ENCODE measurements at places on chromosomes 6 and 20. TPM values are rescaled to one million over a fixed set of nuclear protein-coding genes. Genes with fewer than 3 reads are reported as not detected.

REM1 gene
- total RNA-seq = 0.39 TPM

CAP2 gene
- total RNA-seq = 35.9 TPM

LINC00237 gene
- not detected for total RNA-seq

IL17F gene
- not detected for total RNA-seq

TRIM15 gene
- total RNA-seq = not detected

RSPH4A gene
- total RNA-seq = not detected

GRCh38 chr20:63955281-63955826 is 862 bp downstream of the UCKL1 start:
- DNase-seq = peak; percentile 54

DNA sequence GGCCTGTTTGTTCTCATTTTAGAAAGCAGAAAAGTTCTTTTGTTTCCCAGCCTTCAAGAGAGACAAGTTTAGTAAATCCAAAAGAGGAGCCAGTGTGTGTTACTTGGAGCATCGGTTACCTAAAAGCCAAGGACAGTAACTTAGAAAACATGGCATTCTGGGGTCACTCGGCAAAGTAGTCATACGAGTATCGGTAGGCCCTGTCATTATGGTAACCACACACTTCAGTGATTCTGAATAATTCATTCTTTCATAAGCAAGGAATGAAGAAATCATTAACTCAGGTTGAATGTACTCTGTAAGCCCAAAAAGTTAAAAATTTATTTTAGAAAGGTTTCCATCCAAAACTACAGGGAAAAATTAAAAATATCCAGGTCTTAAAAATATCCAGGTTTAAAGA is 34.0 kb downstream of the CNKSR3 start:
- DNase-seq = no peak

- DNase-seq = peak; percentile 59
These were observed 62.9 kb downstream of the TRMT6 start for GRCh38 chr20:5887386-5887785.

DNA sequence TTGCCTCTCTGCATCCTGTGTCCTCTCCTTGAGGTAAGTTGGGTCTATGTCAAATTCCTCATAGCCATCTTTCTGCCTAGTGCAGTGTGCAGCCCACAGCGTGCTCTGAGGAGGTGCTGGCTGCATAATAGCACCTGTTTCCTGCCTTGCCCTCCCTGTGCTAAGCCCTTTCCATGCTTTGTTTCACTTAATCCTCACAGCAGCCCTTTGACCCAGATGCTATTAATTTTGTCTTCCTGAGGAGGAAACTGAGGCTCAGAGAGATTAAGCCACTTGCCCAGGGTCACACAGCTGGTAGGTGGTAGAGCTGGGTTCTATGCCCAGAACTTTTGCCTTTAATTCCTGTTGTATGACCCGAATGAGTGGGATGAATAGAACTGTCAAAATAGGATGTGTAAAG is 13.5 kb downstream of the FAM83D start:
- no peak for DNase-seq

DNA sequence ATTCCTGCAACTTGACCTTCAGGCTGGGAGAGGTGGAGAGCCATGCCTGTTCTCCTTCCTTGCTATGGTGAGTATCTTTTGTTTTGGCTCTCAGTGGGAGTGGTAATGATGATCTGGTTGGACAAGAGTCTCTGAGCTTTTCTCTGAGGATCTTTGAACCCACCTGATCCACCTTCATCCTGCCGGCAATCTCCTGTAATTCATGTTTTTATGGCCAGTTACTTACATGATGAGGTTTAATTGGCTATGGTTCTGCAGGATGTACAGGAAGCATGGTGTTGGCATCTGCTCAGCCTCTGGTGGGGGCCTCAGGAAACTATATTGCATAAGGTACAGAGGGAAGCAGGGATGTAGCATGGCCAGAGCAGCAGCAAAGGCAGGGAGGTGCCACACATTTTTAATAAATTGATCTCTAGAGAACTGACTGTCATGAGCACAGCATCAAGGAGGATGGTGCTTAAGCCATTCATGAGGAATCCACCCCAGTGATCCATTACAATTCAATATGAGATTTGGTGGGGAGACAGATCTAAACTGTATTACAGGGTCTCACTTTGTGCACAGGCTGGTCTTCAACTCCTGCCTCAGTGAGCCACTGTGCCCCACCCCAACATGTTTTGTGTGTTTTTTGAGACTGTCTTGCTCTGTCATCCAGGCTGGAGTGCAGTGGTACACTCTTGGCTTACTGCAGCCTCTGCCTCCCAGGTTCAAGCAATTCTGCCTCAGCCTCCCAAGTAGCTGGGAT is 10.0 kb downstream of the HSPA1B start:
- DNase-seq = peak; percentile 16

- DNase-seq = no peak
These were observed 414.3 kb downstream of the SAMD5 start for GRCh38 chr6:147922799-147923198.

DNA sequence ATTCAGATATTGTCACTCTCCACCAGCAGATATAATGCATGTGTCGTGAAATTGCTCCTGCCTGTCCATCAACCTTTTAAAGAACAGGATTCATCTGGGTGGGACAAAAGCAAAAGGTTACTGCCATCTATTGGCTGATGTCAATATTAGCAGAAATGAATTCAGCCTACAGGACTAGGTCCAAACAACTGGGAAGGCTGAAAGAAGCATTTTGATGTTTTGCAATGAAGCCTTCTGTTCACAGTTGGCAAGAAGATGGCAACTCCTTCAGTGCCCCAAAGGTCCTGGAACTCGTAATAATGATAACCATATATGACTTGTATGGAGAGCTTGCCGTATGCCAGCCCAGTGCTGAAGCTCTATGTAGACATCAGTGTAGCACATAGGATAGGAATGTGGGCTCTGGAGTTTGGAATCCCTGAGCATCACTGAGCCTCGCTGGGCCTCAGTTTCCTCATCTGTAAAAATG is 7.5 kb downstream of the BCAS1 start:
- DNase-seq = peak; percentile 68

- DNase-seq = no peak
These were observed 119.9 kb downstream of the ZMYND8 start for GRCh38 chr20:47236639-47236900.

DNA sequence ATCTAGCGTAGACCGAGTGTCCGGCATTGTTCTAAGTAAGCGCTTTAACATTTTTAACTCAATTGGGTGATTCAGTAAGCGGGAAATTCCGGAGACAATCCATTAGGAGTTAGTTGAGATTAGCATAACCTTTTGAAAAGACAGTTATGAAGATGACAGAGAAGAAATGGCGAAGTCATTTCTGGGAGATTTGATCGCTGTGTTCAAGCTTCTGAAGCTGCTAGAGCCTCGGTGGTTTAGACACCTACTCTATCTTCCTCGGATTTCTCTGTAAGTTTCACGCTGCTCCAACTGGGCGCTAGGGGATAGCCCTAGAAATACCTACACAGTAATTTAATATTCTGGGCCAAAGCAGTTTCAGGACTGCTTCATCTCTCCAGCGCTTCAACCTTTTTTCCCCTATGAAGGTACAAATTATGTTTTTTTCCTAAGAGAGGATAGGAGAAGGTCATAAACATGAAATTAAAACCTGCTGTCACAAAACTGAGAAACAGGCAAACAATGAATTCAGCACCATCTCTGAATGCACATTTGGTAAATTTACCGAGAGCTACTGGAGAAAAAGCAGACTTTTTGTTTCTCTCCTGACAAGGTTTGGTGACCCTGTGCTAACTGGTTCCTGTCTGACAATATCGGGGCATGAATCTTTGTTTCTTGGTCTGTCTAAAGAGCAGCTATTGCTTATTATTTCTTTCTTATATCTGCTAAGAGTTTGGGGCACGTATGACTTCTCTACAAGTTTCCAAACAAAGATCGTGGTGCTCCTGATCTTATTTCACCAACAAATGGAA is 22.4 kb downstream of the ZNF311 start:
- DNase-seq = peak; percentile 78

DNA sequence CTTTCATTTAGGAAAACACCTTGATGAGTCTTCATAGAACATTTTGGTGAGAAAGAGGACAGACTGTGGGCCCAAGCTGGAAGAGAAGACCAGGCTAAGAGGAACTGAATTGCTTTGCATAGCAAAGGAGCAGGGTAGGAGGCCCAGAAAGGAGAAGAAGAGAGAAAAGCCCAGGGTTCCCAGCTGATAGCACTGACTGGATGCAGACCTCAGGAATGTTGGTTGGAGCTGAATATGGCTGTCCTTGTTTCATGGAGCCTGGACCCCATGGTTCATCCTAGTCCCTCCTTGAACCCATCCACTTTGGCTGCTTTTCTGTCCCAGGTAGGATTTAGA is 18.0 kb upstream of the ZFAND3 start:
- DNase-seq = no peak

DNA sequence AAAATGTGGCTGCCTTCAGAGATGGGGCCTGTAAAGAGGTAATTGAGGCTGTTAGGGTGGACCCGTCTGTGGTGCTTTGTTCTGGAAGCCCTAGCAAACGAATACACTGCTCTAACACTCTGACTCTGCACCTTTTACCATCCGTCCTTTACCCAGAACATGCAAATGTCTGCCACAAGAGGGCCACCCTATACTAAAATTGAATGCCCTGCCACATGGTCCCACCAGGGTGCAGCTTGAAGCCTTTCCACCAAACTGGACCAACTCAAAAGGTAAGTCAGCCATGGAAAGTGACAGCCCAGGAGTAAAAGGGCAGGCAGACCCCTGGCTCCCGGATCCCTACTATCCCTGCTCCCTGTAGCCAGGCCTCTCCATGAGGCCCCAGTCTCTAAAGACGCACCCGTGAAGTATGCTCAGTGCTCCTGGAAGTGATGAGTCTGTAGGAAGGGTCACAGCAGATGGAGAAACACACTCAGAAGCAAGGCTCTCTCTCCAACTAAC is 5.8 kb upstream of the BFSP1 start:
- DNase-seq = peak; percentile 83
